Midbrain (tissue), 1 donor: ENCODE measurements at places on chromosomes 7 and 10.

- DNase-seq: no peak
Observed at GRCh38 chr7:74464931-74465886, 11.5 kb downstream of the GTF2IRD1 start.

GRCh38 chr10:80701706-80702105 lies 164.0 kb downstream of the SH2D4B start:
- DNase-seq: no peak

DNA sequence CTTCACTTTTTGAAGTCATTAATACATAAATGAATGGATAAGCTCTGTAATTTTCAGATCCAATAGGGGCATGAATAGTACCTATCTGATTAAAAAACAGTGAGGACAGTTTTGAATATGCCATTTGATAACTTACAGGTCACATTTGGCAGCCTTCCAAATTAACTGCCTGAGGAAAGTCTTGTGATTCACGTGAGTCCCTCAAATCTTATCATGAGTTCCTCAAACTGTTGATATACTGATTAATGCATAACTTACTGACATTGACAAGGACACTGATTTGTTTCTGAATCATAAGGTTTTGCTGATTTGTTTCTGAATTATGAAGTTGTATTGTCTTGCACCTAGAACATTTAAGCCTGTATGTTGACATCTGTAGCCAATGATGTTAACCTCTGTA lies 55.1 kb downstream of the ANKMY2 start:
- no peak for DNase-seq

- peak; percentile 2 for DNase-seq
Observed at GRCh38 chr7:138538518-138538917, 78.5 kb downstream of the TRIM24 start.

GRCh38 chr7:143042159-143042789 lies 9.9 kb upstream of the OR6V1 start:
- DNase-seq: no peak

GRCh38 chr7:78140109-78140508 lies 341.5 kb downstream of the PHTF2 start:
- no peak for DNase-seq

- DNase-seq: no peak
Observed at GRCh38 chr10:89670926-89671325, 25.9 kb upstream of the PANK1 start.

DNA sequence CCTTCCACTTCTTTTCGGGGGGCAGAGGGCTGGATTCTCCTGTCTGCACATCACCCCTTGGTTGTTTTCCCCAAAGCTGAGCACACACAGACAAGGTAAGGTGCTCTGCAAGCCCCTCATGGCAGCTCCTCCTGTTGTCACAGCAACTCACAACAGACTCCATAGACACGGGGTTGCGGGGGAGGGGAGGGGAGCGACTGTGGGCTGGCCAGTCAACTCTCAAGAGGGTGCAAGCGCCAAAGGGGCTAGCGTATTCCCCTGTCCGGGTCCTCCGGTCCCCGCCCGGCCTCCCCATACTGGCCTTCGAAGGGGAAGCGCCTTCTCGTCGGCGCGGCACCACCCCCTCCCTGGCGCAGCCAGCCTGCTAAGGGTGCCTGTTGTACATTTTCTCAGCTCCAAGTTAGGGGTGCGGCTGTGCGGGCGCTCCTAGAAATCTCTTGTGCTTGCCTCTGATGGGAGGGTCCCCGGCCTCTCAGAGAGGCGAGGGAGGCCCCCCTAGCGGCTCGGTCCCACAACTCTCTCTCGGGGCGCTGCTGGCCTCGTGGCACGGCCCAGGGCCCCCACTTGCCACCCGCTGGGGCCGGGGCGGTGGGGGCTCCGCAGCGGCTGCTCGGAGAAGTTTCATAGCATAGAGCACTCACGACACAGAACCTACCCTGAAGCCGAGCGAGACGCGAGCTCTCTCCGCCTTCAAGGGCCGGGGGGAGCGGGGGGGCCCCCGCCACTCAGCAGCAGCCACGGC lies 498 bp downstream of the RHOBTB1 start:
- peak; percentile 62 for DNase-seq

- DNase-seq: no peak
Observed at GRCh38 chr10:27715505-27715904, 30.1 kb downstream of the MKX start.

DNA sequence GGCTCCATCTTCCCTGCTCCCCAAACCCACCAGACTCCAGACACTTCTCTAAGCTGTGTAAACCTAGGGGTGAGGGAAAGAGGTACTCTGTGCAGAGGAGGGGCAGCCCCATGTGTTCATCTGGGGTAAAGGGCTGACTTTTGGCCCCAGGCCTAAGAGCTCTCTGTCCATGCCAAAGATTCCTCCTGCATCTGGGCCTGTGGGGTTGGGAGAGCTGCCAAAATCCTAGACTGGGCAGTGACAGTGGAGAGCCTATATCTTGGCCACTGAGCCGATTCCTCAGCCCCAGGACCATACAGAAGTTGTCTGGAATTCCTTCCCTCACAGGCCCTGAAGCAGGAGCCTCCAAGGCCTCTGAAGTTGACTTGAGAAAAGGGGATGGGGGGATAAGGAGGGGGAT lies 25.3 kb upstream of the LEP start:
- DNase-seq: no peak
